ENCODE measurements at places on chromosomes 4 and X.

GRCh38 chr4:139014371-139015268 lies 961 bp upstream of the NOCT start:
- DNase-seq = no peak

DNA sequence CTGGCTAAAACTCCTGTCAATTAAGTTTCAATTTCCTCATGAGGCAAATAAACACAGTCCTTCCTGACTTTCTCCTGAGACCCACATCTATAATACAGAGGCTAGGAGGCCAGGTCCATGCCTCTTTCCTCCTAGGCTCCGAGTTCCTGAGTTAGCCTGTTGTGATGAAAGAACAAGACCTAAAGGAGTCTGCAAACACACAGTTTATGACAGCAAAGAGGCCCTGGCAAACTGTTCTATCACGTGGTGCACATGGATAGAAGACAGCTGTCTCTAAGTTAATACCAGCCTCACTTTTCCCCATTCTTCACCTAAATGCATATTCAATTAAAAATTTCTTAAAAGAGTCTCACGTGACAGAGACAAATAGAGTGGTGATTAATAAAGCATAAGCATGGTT lies 145.2 kb downstream of the TET2 start:
- no peak for DNase-seq

DNA sequence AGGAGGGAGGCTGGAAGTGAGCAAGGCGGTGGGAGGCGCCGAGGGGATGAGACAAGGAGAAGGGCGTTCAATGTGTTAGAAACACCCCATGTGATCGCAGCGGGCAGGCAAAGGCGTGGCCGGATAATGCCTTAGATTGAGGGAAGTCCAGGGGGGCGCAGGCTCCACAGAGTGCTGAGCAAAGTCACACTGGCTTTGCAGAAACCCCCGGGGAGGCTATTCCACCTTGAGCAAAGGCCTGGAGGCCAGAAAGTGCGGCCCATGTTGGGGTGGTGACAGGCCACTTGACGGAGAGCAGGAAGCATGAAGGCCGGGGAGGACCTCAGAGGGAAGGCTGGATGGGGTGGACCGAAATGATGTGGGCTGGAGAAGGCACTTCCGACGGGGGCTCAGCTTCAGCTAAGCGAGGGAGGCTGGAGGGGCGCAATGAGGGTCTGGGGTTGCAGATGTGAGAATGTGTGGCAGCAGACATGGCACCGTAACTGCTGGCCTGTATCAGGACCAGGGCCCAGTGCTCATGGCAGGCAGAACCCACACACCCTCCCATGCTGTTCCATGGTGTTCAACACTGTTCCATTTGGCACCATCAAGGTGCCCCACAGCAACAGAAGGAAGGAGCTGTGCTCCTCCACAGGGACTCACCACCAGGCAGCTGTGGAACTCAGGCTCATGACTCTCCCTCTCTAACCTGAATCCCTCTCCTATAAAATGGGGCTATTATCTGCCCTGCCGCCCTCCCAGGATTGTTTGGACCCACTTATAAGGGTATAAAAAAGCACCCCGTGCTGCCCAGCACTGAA lies 50.3 kb downstream of the HMX1 start:
- no peak for DNase-seq

DNA sequence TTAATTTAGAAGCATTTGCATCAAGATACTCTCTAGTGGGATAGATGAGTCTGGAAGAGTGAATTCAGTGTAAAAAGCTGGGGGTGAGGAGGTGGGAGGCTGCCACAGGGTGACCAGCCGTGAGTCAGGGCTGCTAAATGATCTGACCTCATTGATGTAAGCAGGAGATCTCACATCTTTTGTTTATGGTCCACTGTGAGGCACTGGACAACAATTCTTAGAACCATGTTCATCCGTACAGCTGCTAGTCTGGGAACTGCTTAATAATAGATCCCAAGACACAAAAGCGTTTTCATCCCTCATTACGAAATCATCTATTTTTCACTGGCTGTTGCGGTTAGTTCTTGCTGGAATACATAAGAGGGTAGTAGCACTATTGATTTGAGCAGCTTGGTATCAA lies 14.1 kb downstream of the KLF3 start:
- DNase-seq = no peak

DNA sequence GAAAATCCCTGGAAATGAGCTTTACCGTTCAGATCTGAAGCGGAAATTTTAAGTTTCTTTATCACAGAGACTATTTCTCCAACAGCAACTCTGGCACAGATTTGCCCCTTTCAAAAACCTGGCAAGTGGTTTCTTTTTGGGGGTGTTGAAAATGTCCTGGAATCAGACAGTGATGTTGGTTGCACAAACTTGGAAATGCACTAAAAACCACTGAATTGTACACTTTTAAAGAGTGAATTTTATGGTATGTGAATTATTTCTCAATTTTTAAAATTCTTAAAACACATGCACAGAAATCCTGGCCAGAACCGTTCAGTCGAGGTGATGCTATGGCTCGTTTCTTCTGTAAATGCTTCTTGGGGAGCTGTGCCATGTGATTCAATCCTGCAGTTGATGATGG lies 121.2 kb upstream of the RBPJ start:
- DNase-seq = no peak

DNA sequence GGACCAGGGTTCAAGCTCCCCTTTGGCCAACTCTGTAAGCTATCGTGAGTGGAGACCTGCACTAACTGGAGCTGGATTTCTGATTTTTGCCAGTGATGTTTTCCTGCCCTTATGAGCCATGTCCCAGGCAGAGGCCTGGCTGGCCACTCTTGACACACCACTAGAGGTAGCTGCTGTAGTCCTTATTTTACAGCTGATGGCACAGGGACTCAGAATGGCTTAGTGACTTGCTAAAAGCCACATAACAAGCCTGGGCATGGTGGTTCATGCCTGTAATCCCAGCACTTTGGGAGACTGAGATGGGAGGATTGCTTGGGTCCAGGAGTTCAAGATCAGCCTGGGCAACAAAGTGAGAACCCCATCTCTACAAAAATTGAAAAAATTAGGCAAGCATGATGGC lies 33.4 kb downstream of the CYTL1 start:
- no peak for DNase-seq

- DNase-seq = no peak
Measured at GRCh38 chrX:22536746-22537304, 264.1 kb downstream of the CBLL2 start.

DNA sequence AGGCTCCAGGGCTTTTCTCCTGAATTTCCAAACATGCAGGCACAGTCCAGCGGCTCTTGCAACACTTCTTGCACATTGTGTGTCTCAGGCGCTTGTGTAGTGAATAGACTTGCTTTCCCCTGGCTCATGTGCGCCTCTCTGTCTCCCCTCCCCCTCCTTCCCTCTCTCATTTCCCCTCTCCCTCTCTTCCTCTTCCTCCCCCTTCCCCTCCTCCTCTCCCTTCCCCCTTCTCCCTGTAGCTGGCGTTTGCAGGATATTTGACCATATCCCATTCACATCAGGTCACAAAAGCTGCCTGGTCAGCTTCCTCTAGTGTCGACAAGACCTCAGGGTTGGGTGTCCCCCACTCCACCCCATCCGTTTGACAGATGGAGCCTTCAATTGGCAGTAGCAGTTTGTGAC lies 2.4 kb downstream of the CHST7 start:
- no peak for DNase-seq

Measured in activated T-cell treated with anti-CD3 and anti-CD28 coated beads, Interleukin-2, amount 50 U/mL, for 72 hours (primary cell).